Daoy (cell line): ENCODE measurements at places on chromosomes 4 and X. TPM values are rescaled to one million over a fixed set of nuclear protein-coding genes. Genes with fewer than 3 reads are reported as not detected.

DNA sequence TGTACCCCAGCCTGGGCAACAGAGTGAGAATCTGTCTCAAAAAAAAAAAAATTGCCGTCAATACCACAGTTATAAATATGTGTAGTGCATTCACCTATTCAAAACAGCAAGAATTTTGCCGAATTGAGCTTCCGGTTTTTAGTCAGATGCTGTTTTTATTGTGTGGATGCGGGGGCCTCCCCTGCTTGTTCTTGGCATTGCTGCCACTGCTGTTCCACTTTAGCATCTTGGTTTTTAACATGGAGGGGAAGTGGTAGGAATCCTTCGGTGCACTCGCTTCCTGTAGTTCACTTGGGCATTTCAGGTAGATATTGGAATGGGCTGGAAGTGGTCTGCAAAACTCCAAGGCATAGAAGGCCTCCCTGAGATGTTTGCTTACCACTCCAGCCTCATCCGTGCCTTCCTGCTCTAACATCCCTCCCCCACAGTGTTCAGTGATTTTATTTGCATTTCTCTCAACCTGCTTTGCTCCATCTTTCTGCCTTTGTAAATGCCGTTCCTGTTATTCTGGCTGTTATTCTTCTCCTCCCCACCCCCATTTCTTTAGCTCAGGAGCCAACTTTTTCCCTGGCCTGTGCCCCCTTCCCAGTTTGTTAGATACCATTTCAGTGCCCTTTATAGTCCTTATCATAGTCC lies 25.5 kb downstream of the MOB1B start:
- no peak for DNase-seq

DNA sequence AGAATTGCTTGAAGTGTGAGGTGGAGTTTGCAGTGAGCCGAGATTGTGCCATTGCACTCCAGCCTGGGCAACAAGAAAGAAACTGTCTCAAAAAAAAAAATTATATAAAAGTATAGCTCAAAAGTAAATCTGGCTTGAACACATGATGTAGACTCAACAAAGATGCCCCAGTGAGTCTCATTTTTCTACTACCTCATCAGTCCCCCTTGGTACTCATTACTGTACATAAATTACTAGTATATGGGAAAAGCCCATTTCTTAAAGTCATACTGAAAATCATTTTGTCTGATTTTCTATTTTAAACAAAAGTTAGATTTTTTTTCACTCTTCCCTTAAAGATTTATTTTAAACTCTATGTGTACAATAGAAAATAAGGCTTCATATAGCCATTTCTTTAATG lies 39.2 kb downstream of the FAM241A start:
- no peak for DNase-seq

DNA sequence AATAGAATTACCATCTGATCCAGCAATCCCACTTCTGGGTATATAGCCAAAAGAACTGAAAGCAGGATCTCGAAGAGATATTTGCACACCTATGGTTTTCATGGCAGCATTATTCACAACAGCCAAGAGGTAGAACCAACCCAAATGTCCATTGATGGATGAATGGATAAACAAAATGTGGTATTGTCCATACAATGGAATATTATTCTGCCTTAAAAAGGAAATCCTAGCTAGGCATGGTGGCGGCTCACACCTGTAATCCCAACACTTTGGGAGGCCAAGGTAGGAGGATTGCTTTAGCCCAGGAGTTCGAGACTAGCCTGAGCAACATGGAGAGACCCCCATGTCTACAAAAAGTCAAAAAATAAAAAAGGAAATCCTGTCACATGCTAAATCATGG lies 27.3 kb downstream of the SAT1 start:
- DNase-seq, result no peak

DNA sequence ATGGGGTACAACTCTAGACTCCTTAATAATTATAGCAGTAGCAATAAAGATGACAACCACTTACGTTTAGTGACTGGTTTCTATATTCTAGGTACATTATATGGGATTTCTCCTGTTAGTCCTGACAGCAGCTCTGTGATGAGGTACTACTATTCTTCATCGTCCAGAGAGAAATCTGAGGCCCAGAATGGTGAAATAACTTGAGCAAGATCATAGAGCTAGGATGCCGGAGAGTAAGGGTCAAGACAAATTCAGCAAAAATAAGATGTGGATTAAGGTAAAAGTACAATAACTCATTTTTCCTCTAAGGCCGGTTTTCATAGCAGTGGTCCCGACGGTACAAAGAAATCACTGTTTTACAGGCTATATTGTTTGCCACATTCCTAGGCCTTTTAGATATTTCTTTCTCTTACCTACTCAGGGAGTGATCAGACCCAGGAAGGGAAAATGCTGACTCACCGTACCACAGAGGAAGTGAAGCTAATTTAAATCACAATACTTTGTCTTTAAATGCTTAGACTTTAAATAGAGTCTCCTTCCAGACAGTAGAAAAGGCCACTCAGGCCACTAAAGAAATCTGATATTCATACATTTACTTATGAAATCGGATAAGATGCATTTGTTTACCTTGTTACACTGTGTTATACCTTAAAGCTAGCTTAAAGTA lies 2023.0 kb upstream of the AGA start:
- peak; percentile 15 for DNase-seq

DNA sequence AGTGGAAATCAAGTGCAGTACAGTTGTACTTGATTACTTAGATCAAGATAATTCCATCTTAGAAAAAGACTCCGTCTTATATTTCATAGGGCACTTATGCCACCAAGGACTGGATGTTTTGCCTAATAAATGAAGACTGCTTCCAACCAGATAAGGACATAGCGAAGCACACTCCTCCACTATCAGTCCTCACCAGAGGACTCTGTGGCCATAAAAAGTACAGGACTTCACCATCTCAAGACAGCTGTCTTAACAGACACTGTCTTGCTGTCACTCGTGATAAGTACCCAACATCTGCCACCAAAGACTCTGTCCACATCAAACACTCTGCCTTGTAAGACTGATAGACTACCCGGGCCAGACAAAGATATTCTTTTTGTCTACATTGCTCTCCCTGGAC lies 352.0 kb downstream of the TRAM1L1 start:
- DNase-seq, result no peak

DNA sequence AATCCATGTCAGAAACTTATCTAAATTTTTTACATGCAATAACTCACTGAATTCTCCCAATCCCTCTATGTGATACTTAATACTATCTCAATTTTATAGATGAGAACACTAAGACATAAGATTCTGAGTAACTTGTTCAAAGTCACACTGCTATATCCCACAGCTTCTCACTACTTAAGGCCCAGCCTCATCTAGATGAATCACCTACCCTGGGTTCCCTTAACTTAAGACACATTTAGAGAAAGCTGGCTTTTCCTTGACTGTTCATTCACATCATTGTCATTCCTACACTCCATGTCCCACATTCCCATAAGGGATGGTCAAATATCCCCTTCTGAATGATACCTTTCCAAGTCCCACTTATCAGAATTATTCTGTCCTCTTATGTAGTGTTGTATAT lies 21.0 kb downstream of the TNIP3 start:
- DNase-seq, result no peak

DNA sequence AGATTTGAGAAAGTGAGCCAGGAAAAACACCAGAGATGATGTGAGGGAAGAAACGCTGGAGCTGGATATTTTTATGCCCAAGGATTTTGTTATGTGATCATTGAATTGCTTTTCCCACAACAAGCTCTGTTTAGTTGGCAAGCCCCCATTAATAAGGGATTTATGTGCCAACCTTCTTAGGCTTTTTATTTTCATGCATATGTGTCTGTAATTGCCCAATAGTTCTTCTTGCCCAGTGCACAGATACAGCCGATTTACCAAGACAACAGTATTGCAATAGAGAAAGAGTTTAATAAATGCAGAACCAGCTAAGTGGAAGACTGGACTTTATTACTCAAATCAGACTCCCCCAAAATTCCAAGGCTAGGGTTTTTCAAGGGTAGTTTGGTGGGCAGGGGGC lies 57.7 kb downstream of the TRIM2 start:
- DNase-seq, result no peak

CXorf49 gene
- total RNA-seq, result 0.57 TPM in 1 of 2 replicates, not detected in the other

- peak; percentile 26 for DNase-seq
Measured at GRCh38 chr4:16026160-16026761, 57.6 kb downstream of the PROM1 start.

HS3ST1 gene
- not detected in 2 replicates for total RNA-seq

GAB3 gene
- total RNA-seq, result 0.11 and 0.21 TPM in 2 replicates

CT45A3 gene
- 27.2 and 28.3 TPM in 2 replicates for total RNA-seq

GRCh38 chr4:8110071-8110986 lies 48.3 kb downstream of the ABLIM2 start:
- DNase-seq, result peak; percentile 57

COL4A5 gene
- 9.8 TPM in 2 replicates for total RNA-seq

DNA sequence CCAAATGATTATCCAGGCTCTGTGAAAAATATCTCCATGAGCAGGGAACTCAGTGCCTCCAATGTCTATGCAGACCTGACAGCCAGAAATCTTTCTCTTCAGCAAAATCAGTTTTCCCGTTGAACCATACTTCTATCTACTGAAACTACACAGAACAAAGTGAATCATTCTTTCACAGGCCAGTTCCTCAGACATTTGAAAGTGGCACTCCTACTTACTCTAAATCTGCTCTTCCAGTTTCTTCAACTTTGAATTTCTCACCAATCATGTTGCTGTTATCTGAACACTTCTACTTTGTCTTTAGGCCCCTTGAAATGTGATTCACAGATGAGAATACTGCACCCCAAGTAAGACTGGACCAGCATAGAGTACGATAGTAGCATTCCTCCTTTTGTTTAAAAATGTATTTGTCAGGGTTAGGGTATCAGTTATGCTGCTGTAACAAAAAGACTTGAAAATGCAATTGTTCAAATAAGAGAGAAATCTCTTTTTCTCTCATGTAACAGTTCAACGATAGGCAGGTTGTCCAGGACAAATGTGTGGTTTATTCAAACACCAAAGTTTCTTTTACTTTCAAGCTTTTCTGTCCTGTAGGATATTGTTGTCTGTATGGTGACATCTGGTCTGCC lies 210.6 kb upstream of the KLF3 start:
- DNase-seq, result no peak

- no peak for DNase-seq
Measured at GRCh38 chrX:65928522-65928921, 111.4 kb downstream of the VSIG4 start.

DNA sequence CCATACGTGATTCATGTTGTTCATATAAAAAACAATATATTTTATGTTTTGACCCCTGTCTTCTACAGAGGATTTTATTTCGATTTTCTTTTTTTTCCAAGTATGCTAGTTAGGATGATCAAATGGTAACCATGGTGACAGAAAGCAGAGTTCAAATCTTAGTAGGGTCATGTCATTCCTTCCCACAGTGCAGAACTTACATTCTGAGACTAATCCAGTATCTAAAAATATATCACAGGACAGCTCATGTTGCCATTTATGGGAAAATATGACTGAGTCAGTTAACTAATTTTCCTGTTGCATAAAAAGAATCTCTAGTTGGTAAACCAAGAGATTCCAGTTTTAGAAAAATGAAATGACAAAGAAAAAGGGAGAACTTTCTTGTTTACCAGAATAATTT lies 209.5 kb downstream of the PARM1 start:
- no peak for DNase-seq

- peak; percentile 23 for DNase-seq
Measured at GRCh38 chrX:119573840-119574393, 446 bp upstream of the UBE2A start.

SMIM43 gene
- total RNA-seq, result 0.29 TPM in 1 of 2 replicates, not detected in the other

DNA sequence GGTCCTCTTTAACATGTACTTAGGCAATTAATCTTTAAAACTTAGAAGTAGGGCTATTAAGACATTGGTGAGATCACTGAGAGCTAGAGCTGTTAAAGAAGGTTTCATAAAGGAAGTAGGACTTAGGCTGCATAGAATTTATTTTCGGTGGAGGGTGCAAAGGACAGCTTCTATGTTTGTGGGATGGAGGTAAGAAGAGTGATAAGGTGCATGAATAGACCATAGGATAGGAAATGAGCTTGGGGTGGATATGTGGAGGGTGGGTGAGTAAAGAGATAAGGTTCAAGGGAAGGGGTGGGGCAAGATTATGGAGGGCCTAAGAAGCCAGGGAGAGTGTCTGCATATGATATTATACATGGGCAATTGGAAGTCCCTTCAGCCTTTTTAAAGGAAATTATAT lies 15.9 kb downstream of the RTL9 start:
- no peak for DNase-seq

DNA sequence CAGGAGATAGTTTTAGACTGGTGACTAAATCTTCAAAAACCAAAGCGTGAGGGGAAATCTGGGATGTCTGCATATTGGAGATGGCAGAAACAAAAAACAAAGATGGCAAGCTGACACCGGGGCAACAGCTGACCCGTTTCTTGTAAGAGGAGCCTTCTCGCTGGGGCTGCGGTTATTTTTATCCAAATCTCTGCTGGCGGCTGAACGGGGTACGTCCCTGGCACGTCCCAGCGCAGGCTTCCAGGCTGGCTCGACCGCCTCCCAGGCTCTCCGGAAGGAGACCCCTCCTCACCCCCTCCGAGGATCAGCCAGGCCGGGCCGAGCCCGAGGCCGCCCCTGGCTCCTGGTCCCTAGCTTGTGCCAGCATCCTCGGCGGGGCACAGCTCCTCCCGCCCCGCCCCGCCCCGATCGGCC lies 403 bp downstream of the SGCB start:
- DNase-seq, result peak; percentile 10

DNA sequence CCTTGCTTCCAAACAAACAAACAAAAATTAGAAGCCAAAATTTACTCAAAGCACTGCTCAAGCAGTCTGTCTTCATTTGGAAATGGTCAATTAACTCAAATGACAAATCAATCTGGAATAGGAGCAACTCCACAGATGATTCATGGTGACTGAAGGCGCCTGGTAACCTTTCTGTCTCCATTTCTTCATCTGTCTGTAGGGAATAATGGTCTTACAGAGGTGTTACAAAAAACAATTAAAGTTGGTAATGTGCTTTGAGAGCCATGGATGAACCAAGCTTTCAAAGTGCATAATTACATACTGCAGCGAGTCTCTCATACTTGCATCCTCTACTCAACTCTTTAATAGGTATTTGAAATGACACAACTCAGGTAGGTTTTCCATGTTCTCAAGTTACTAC lies 38.3 kb upstream of the STAG2 start:
- no peak for DNase-seq

- no peak for DNase-seq
Measured at GRCh38 chr4:54754394-54754793, 96.6 kb downstream of the KIT start.

DNA sequence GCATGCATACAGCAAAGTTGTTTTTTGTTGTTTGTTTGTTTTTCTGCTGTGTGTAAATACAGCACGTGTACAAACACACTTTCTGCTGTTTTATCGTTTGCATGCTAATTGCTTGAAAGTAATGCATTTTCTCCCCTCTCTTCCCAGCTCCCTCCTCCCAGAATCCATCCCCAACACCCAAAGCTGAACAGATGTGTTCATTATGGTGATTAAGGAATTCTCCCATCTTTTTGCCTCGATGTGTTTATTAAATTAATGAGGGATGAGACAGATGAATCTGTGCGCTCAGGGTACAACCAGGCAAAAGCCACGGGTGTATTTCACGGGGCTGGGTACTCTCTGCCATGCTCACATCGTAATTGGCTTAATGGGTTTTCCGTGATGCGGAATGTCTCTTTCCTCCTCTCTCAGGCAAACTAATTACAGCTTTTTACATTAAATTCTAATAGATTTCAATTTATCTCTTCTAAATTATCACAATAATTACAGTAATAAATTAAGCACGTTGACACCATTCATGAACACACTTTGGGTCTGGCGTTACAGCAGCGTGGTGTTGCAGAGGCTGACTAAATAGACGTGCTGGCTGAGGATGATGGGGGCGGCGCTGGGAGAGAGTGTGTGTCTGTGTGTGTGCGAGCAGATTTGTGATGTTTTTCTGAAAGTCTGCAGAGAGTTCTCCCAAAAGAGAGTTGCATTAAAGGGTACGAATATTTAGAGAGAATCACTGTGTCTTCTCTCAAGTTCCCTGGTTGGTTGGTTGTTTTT lies 117.7 kb downstream of the CRLF2 start:
- DNase-seq, result no peak
